NCI-H345 (cell line): ENCODE measurements at places on chromosomes 7 and 10.

- no peak for DNase-seq
Measured at GRCh38 chr10:109618301-109618700, 305.0 kb downstream of the XPNPEP1 start.

GRCh38 chr7:144531181-144531580 is 127.7 kb upstream of the NOBOX start:
- no peak for DNase-seq

DNA sequence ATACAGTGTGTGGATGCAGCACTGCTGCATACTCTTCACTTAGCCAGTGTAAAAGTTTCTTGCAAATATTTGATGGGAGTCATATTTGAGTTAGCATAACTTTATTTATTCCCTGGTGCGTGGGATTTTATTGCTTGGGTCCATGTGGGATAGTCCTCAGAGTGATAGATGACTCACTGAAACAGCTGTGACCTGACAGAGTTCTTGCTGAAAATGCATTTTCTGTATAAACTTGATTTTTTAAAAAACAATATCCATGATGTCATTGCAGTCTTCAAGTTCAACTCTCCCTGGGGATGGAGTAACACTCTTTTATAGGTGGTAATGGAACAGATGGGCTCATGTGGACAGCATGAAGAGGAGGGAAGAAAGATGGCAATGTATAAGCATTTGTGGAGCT is 310.0 kb downstream of the PPP1R3A start:
- no peak for DNase-seq

GRCh38 chr10:78302739-78302988 is 269.0 kb downstream of the RPS24 start:
- no peak for DNase-seq

DNA sequence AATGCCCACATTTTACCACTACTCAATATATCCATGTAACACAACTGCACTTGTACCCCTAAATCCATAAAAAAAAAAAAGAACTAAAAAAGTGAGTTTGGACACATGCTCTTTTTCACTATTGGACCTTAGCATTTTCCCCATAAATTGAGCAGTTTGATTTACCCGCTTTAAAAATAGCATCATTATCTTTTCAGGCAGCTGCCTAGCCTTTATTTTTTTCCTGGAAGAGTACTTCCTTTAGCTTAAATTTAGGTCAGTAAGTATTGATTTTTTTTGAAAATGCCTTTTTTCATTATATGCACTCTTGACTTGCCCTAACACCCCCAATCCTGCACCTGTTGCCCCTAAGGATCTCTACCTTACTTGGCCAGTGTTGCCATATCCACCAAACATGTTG is 5.3 kb upstream of the NT5C3A start:
- DNase-seq, result no peak
